ENCODE measurements at places on chromosomes 2 and 18. TPM values are rescaled to one million over a fixed set of nuclear protein-coding genes. Genes with fewer than 3 reads are reported as not detected.

The GAREM2 gene
- 10.6 TPM for total RNA-seq

The SLC9A4 gene
- total RNA-seq, result 0.25 TPM

The ABCG8 gene
- total RNA-seq, result 0.74 TPM

The CCDC85A gene
- 22.1 TPM for total RNA-seq

The SLC35F6 gene
- total RNA-seq, result 11.1 TPM

The ACOXL gene
- not detected for total RNA-seq

The ACKR3 gene
- total RNA-seq, result 7.1 TPM

The R3HDM1 gene
- 65.2 TPM for total RNA-seq

The RAB17 gene
- total RNA-seq, result not detected

The ABHD3 gene
- 6.6 TPM for total RNA-seq

The RAPGEF4 gene
- total RNA-seq, result 13.5 TPM

The NEU4 gene
- 1.5 TPM for total RNA-seq

The TCF23 gene
- total RNA-seq, result not detected

The ZSWIM2 gene
- 0.49 TPM for total RNA-seq

The GMCL1 gene
- total RNA-seq, result 15.0 TPM

The LANCL1 gene
- 84.3 TPM for total RNA-seq

The PARD3B gene
- total RNA-seq, result 3.4 TPM

The ARHGAP15 gene
- 19.9 TPM for total RNA-seq

The SS18 gene
- total RNA-seq, result 37.6 TPM

The SLC8A1 gene
- 109 TPM for total RNA-seq

The TFCP2L1 gene
- under 0.01 TPM for total RNA-seq

The CDH2 gene
- total RNA-seq, result 150 TPM

The NCKAP5 gene
- total RNA-seq, result 9.3 TPM

The AQP4 gene
- 84.8 TPM for total RNA-seq

The TUBB8B gene
- total RNA-seq, result not detected

The VWC2L gene
- total RNA-seq, result 3.2 TPM

The CTDP1 gene
- total RNA-seq, result 10.6 TPM
